ENCODE measurements at places on chromosomes 5 and 9.

GRCh38 chr5:135745897-135746500 is 88.5 kb upstream of the SLC25A48 start:
- DNase-seq, result no peak

DNA sequence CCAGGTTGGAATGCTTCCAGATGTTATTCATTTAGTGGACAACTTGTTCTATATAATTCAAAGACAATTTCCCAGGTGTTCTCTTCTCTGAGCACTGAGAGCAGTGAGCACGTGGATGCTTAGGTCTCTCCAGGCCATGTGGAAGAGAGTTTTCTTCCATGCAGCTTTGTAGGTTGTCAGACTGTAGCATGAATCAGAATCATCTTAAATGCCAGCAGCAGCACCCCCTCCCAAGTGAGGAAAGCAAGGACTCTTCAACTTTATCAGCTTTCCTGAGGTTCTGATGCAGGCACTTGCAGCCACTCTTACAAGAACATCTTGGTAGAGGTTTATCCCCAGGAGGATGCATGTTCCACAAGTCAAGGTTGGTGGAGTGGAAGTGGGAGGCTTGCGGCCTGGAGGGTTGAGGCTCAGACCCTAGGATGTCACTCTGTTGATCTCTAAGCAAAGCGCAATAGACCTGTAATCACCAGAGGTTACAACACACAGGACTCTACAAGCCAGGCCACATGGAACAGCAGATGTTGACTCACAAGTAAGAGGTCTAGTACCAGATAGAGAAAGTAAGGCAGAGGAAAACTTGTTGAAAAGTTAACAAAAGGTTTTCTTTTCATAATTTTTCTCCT is 47.7 kb downstream of the UGCG start:
- DNase-seq, result no peak

DNA sequence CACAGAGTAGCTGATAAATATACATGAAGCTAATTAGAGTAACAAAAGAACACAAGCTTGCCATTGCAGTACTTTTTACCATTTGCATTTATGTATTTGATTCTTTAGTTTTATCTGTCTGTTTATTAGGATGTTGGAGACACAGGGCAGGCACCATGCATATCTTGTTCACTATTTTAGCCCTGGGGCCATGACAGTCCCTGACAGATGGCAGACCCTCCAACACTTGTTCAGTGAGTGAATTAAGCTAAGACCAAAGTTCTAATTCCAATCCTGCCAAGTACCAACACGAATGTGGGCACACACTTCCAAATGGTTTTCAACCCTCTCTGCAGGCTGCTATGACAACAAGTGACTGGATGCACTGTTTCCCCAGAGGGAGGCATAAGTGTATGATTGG is 12.0 kb upstream of the RARS1 start:
- no peak for DNase-seq

- no peak for DNase-seq
These were observed 2.8 kb downstream of the CAMK2A start for GRCh38 chr5:150286820-150287219.

DNA sequence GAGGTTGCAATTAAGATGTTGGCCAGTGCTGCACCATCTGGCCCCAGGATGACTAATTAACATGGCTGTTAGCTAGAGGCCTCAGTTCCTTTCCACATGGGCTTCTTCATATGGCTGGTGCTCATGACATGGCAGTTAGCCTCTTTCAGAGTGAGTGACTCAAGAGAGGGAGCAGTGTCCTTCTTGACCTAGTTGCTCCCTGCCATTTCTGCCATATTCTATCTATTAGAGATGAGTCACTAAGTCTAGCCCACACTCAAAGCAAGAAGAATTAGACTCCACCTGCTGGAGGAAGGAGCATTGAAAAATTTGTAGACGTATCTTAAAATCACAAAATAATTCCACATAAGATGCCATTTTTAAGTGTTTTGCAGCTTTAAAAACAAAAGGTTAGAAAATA is 651.2 kb upstream of the CCNG1 start:
- no peak for DNase-seq

DNA sequence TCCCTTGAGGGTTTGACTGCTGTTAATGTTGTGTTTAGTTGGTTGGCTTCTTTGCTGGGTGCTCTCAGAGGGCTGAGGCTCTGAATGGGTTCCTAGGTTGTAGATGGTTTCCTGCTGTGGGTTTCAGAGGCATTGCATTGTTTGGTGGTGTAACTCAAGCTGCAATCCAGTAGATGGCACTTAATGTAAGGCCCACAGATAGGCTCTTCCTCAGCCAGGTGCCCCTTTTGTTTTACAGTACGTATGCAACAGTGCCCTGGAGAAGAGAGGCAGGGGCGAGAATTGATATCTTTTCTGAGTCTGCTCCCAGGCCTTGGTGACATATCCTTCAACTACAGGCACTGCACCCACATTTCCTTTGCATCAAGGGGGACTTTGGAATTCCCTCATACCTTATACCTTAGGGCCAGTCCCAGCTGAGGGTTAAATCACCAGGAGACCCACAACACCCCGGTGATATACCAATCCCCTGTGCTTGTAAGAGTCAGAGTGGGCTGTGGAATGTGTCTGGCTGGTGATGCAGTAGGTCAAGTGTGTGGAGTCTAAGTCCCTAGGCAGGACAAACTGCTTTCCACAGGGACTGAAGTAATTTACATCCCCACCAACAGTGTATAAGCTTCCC is 7.0 kb upstream of the UGT3A2 start:
- DNase-seq, result no peak

DNA sequence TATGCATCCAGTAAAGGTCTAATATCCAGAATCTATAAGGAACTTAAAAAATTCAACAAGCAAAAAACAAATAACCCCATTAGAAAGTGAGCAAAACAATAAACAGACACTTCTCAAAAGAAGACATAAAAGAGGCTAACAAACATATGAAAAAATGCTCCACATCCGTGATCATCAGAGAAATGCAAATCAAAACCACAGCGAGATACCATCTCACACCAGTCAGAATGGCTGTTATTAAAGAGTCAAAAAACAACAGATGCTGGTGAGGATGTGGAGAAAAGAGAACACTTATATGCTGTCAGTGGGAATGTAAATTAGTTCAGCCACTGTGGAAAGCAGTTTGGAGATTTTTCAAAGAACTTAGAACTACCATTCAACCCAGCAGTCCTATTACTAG is 86.1 kb downstream of the WWC1 start:
- DNase-seq, result no peak

GRCh38 chr9:86452201-86452828 is 98.1 kb upstream of the TUT7 start:
- DNase-seq, result no peak

DNA sequence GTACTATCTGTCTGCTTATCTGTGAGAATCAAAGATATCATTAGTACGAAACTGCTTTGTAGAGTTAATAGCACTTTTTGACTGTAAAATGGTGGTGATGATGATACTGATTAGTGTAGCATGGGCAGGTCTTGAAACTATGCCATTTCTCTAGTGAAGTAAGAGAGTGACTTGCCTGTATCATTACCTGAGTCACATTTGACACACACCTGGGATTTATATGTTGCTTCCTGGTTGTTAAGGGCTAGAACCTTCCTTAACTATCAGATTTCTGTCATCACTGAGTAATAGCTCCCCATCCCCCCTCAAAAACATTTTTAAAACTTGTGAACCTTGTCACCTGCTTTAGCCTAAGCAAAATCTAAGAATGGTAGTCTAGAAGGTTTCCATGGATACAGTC is 135.6 kb upstream of the RORB start:
- no peak for DNase-seq

GRCh38 chr5:18740301-18740700 is 1106.0 kb downstream of the TAF11L14 start:
- DNase-seq, result no peak

- DNase-seq, result no peak
These were observed 7.4 kb upstream of the SLC2A8 start for GRCh38 chr9:127389381-127390247.

GRCh38 chr5:161548487-161549094 is 2.1 kb upstream of the GABRB2 start:
- DNase-seq, result no peak

GRCh38 chr9:109166771-109167601 is at the start of gene FRRS1L:
Gene FRRS1L (minus strand): TSS chr9:109167249. CDS start chr9:109167138, 111 bp downstream.
- no peak for DNase-seq

DNA sequence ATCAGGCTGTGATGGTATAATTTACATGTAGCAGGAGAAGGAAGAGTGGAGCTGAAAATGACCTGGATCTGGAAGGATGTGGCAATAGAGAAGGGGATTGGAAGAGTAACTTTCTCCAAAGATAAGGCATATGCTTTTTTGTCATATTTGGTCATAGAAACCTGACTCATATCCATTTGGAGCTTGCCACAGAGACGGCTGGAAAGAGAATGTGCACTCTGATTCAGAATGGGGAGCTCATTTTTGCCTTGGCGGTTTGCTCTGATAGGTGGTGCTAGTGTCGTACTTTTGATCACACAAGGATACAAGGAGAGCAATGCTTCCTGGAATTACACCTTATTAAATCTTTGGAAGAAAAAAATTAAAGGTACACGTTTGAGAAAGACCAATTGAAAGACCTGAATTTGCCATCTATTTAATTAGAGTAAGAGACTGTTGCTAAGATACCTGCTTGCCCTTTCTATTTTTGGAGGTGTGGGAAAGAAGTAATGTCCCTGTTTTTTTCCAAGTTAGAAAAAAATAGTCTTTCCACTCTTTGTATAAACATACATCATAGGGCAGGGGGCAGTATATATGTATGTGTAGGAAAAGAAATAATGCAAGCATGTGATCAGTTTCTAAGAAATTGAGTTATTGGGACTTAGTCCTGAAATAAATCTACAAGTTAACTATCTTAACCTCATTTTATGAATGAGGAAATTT is 5.4 kb downstream of the LSM11 start:
- no peak for DNase-seq

DNA sequence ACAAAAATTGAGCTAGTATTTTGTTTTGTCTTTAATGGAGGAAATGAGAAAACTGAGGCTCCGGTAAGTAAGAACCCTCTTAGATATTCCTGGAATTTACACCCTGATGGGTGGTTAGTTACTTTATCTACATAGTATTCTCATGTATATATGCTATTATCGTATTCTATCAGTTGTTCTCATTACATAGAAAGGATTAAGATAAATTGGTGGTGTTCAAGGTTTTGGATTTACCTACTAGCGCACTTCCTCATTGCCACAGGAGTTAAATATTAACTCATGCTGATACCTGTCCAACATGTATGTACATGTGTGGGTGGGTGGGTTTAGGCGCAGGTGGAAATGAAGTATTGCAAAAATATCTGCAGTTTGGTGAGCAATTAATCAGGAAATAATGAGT is 61.1 kb upstream of the IFNE start:
- DNase-seq, result no peak

DNA sequence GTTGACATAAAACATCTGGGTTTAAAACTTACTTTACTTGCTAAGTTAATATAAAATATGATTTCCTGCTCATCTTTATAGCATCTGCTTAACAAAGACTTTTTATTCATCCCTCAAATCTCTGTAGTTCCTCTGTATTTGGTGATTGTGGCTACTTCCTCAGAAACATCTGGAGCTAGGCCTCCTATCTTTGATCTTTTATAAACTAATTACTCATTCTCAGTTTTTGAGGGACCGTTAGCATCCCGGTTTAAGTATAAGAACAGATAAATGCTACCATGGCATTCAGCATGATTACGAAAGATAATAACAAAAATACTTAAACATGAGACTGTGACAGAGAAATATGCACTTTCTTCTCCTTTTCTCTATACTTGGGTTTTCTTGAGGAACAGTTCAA is 85.3 kb downstream of the SLC38A9 start:
- DNase-seq, result no peak

DNA sequence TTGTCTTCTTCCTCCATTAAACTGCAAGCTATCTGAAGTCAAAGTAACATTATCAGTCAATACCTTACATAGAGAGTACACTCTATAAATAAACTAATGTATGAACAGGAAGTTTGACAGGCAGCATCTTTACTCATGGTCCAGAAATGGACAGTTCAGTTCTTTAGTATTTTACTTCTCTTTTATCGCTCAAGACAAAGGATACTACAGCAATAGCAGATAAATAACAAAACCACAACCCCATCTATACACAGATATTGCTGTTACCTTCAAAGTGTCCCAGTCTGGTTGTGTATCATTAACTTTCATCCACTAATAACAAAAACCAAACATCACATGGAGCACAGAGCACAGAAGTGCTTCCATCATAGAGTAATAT is 46.4 kb downstream of the SEMA5A start:
- DNase-seq, result no peak

- no peak for DNase-seq
These were observed 8.4 kb downstream of the ZNF131 start for GRCh38 chr5:43129161-43129560.

DNA sequence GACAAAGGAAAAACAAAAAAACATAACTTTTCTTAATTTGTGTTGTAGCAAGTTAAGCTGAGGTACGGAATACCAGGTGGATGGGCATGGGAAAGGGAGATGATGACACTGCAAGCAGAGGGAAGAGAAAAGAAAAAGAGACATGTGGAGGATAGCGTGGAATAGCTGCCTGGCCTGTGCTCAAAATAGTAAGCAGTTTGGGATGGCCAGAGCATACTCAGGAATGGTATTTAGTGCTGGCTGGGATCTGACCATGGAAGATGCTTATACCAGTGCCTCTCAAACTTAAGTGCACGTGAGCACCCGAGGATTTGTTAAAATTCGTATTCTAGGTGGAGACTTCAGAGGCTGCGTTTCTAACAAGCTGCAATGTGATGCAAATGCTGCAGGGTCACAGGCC is 41.3 kb downstream of the LNPEP start:
- DNase-seq, result no peak

- no peak for DNase-seq
These were observed 15.1 kb upstream of the CSNK1G3 start for GRCh38 chr5:123496892-123497291.

DNA sequence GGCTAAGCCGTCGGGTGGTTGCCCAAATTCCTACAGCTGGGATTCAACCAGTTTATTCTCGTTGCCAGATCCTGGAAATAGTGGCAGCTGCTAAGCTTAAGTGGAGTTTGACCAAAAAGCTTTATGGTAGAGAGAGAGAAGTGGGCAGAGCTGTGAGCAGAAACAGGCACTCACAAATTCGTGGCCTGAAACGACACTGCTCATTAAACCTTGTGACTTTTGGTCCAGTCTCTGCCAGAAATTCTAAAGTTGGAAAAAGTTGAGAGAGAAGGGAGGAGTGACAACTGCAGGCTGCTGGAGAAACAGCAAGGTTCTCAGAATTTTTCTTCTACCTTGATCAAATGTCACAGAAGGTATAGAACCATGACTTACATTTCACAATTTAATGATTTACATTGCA is 131.5 kb downstream of the MTX3 start:
- DNase-seq, result no peak

DNA sequence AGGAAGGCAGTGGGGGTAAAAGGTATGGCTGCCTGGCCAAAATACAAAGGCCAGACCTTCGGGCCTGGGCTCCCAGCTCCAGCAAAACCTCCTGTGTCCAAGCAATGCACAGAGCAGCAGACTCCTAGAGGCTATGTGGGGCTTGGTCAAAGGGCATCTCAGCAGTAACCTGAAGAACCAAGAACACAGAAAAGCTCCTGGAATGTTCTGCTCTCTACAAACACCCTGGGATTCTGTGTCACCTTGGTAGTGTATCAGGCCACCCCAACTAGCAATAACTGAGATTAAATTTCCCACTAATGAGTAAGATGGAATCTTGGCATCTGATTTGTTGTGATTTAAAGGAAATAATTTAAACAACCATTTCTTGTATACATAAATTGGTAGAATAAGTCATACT is 158.6 kb downstream of the GLIS3 start:
- DNase-seq, result no peak

Data from activated CD8-positive, alpha-beta memory T cell treated with anti-CD3 and anti-CD28 coated beads for 1 hour (primary cell).